Glutamatergic neuron (in vitro differentiated cells): ENCODE measurements at places on chromosomes 2 and 18. TPM values are rescaled to one million over a fixed set of nuclear protein-coding genes. Genes with fewer than 3 reads are reported as not detected.

Gene FAM228A
- total RNA-seq, result 0.69 TPM

Gene ANTXR1
- 26.7 TPM for total RNA-seq

Gene DLX2
- total RNA-seq, result 1.4 TPM

GRCh38 chr2:45625824-45626223, 14.8 kb upstream of the SRBD1 start:
- DNase-seq, result no peak

DNA sequence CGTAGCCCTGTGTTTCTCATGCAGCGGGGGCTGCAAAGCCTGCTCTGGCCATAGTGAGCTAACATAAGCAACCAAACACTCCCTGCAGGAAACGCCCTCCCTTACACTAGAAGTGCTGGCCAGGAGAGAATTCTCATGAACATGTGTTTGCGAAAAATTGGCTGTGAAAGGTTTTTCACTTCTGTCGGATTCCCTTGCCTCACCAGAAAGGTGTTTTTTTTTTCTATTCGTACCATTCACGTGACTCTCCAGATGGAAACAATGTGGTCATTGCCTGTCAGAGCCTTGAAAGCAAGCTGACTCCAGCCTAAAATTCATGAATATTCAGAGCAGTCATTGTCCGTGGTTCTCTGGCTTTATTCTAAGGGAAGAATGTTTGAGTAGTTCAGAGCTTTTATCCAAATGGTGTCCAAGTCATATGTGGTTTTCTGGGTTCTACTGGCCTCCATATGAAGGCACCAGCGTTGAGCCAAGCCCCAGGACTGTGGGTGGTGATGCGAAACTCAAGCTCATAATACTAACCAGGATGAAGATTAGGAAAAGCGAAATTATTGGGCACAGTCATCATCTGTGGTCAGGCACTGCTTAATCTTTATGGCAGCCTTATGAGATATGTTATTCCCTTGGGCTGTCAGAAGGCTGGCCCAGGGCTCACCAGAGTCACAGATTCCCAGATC, 236.4 kb downstream of the ALPK2 start:
- DNase-seq, result no peak

DNA sequence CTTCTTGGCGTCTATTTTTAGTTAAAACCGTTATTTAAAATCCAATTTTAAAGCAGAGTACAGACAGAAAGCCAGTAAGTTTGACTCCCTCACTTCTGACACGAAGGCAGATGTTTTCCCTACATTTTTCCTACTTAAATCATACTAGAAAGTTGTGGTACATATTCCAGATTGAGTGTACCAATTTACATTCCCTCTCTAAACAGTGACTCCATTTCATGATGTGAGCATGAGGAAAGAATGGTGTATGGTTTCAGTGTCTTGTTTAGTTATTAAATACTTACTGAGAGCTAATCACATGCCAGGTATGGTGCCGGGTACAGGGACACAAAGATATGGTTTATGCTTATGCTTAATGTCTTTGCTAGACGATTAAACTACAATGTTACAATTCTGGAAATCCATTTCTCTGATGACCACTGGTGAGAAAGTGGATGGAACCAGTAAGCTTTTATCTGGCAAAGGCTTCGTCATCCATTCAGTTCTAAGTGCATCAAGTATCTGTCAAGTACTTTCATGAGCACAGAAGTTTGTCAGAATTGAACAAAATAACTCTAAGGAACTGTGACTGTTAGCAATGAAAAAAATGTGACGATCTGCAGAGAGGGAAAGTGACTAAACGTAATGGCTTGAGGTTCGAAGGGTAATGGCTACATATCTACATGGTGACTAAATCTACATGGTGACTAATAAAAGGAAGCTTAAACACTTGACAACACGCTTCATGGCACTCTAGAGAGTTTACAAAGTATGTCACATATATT, 25.7 kb downstream of the MAP4K3 start:
- no peak for DNase-seq

- peak; percentile 40 for DNase-seq
Observed at GRCh38 chr18:58484989-58485981, 143.6 kb downstream of the ALPK2 start.

DNA sequence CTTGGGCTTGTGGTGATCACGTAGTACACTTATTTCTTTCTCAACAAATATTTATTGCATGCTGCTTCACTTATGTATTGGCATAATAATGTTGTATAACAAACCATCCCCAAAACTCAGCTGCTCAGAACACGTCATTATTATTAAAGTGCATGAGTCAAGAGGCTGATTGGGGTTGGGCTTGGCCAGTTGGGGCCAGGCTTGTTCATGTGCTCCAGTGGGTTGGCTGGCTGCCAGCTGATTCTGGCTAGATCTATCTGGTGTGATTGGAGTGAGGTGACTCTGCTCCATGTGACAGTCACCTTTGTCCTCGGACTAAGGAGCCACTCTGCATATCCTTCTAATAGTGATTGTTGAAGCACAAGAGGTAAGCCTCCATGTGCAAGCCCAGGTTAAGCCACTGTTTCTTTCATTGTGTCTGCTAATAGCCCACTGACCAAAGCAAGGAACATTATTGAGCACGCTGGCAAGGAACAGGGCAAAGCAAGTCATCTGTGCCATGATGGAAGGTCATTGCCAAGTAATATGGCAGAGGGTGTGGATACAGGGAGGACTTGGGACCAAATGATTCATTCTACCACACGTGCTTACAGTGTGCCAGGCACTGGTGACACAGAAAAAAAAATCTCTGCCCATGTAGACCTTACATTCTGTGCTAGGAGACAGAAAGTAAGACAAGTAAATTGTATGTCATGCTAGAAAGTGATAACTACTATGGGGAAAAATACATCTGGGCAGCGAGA, 63.3 kb upstream of the TMEM182 start:
- DNase-seq, result no peak
